Erythroblast (primary cell): ENCODE measurements at places on chromosomes 5 and 9.

DNA sequence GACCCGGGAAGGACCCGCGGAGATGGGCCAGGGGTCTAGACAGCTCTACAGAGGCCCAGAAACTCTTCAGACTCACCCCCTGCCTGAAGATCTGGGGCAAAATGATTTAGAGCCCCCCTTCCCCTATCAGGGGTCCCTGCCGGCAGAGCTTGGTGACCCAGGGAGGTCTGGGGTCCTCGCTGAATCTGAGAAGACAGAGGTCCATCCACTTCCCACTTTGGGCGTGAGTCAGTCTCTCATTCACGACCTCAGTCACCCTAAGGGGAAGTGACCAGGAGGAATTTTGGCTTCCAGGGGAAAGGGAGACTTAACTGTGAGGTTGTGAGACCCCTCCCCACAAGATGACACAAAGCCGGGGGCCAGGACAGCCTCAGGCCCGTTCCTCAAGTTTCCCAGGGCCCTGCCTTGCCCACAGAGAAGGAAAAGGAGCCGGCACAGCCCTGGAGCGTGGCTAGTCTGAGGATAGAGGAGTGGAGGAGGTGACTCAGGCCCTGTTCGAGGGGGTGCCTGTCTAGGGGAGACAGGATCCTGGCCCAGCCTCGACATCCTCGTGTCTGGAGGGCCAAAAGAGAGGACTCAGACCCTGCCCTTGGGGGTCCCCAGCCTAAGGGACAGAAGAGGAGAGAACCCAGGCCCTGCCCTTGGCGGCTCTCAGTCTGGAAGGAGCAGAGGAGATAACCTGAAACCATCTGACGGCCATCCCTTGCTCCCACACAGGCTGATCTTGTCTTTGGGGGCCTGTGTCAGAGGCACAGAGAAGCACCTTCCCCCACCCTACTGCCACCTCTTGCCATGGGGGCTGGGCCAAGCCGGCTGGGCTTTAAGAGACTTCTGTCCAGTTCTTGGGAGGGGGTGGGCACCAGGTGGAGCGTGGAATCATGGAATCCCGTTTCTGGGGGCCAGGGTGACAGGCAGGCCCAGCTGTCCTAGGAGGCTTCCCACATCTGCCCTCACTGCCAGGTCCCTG is 889 bp downstream of the PDLIM4 start:
- no peak for DNase-seq

GRCh38 chr5:1638658-1639400 is 115.1 kb upstream of the LPCAT1 start:
- no peak for DNase-seq

GRCh38 chr9:112537561-112537960 is 50.9 kb downstream of the KIAA1958 start:
- DNase-seq: no peak

GRCh38 chr5:195401-196160 is 4.3 kb downstream of the LRRC14B start:
- DNase-seq: no peak

DNA sequence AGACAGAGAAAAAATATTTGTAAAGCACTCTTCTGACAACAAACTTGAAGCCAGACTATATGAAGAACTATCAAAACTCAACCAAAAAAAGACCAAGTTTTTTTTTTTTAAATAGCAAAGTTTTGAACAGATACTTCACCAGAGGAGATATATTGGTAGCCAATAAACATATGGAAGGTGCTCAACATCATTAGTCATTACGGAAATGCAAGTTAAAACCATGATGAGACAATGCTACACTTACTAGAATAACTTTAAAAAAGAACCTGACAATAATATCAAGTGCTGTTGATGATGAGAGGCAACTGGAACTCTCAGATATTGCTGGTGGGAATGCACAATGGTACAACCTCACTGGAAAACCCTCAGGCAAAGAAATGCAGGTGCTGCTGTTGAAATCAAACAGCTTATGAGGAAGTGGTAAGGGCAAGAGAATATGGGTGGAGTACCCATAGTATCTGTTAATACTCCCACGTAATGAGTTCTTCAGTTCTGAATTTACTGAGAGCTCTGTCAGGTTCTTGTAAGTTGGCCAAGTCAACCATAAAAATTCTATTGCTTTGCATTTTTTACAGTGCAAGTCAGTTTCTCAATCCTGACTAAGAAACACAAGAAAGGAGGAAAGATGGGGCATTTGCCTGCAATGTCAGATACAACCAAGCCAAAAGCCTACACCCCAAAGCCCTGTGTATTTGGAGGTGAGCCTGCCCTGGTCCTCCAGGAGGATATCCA is 87.3 kb upstream of the GNAQ start:
- DNase-seq: no peak

GRCh38 chr9:131651160-131651559 is 88.7 kb downstream of the RAPGEF1 start:
- DNase-seq: no peak

- peak; percentile 16 for DNase-seq
Observed at GRCh38 chr5:112239996-112240395, 179.1 kb downstream of the EPB41L4A start.

GRCh38 chr5:12246036-12246435 is 341.8 kb upstream of the CTNND2 start:
- no peak for DNase-seq

- DNase-seq: no peak
Observed at GRCh38 chr5:160185626-160186360, 43.5 kb upstream of the FABP6 start.

- DNase-seq: peak; percentile 67
Observed at GRCh38 chr9:7234144-7234543, 476.4 kb downstream of the KDM4C start.

DNA sequence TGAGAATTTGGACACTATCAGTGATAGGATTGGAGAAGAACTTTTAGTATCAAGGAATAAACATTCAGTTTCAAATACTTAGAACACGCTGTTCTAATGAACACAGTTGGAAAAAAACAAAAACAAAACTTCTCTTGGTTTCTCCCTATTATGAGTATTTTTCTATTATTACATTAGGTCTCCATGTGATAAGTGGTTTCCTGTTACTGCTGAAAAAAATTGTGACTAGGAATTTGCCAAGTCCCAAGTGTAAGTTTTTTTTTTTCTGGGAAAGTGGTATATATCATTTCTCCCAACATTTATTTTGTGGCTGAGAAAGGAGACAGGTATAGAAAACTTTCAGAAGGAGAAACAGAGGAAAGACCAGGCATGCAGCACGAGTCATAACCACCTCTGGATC is 41.1 kb downstream of the PCSK1 start:
- DNase-seq: no peak

- no peak for DNase-seq
Observed at GRCh38 chr9:70563431-70564204, 149.2 kb upstream of the KLF9 start.

DNA sequence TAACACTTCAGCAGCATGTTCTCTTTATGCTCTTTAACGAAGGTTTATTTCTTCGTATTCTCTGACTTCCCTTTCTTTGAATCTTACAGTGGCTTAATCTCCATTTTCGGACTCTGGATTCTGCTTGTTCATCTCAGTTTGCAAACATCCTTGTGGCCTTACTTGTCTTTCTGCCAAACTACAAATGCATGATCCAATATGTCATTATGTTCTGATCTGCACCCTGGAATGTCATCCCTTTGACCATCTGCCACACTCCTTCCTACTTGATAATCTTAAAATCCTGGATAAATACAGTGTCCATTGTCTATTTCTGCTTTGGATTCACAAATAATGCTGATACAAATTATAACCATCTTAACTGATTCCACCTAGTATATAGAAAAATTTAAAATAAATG is 499.2 kb downstream of the CDH18 start:
- no peak for DNase-seq

DNA sequence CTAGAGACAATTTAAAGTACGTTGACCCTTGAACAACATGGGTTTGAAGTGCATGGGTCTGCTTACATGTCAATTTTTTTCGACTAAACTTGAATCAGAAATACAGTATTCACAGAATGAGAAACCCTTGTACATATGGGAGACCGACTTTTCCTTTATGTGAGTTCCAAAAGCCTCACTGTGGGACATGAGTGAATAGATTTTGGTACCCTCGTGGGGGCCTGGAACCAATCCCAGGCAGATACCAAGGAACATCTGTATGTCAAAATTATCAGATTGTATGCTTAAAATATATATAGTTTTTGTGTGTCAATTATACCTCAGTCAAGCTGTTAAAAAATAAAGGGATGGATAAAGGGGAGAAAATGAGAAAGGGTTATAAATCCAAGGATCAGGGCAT is 78.7 kb upstream of the MAN2A1 start:
- DNase-seq: no peak

- DNase-seq: no peak
Observed at GRCh38 chr5:52822437-52822836, 34.7 kb downstream of the ITGA1 start.

DNA sequence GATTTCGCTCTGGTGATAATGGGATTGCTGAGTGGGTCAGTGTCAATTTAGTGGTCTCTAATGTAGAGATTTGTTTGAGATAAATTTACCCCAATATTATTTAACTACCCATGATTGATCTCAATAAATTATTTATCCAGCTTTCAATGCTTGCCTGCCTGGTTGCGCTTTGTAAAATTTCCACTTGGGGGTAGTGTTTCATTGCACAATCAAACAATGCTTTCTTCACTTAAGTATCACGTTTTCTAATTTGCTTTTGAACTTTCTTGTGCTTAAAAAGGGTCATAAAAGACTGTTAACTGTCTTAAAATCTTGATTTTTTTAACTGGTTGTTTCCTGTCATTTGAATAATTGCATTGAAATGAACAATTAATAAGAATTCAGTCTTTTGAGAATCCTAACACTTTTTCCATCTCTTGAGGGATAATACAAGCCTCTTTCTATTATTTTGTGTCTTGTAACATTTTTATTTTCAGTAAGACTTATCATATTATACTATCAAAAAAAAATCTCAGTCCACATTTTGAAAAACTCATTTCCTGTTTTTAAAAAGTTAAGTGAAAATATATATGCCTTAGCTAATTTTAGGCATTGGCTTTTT is 18.7 kb downstream of the HSD17B4 start:
- peak; percentile 39 for DNase-seq

GRCh38 chr5:58187432-58188261 is 272.2 kb downstream of the PLK2 start:
- no peak for DNase-seq

DNA sequence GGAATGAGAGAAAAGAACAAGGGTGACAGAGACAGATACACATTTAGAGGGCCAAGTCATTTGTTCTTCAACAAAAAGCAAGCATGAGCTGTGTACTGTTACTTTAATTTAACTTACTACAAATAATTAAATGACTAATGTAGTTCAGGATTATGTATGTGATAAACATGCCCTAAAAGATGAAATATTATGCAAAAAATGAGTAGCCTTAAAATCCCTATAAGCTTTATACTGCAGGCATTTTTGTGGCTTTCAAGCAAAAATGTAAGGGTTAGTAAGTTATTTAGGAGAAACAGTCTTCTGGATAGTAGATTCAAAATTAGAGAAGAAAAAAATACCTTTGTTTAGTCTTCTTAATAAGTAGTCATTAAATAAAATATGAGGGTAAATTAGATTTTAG is 431.2 kb downstream of the CSNK1G3 start:
- DNase-seq: no peak

DNA sequence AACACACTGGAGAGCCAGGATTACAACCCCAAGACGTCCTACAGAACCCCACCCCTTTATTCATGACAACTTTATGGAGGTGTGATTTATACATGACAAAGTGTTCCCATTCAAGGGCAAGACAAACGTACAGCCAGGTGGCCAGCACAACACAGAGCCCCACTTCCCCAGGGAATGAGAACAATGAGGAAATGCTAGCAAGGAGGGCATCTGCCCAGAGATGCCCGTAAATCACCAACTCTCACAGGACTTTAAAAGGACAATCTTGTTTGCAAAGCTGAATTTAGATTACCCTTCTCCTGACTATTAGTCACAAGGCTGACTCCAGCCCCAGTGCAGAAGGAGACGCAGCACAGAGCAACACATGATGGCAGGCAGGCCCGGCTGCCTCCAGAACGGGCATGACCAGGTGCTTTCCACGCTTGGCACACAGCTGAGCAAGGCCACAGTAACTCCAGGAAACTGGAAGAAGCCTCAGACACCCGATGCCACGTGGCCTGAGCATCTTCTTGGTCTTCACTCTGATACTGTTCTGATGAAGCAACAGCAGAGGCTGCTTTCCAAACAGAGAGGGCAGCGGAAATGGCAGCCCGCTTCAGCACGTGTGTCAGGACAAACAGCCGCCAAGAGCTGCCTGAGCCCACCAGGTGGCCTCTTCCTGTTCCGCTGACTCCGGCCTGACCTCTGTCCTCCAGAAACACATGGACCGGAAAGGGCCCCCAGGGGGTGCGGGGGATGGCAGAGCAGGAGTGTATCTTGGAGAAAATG is 51.4 kb downstream of the ROR2 start:
- no peak for DNase-seq

GRCh38 chr9:109652112-109652511 is 127.9 kb upstream of the PALM2AKAP2 start:
- DNase-seq: no peak

- no peak for DNase-seq
Observed at GRCh38 chr5:111668477-111669414, 88.2 kb downstream of the NREP start.

GRCh38 chr9:91740701-91741100 is 209.3 kb downstream of the ROR2 start:
- no peak for DNase-seq

GRCh38 chr5:151344088-151344487 is 3.3 kb downstream of the SLC36A2 start:
- DNase-seq: no peak

DNA sequence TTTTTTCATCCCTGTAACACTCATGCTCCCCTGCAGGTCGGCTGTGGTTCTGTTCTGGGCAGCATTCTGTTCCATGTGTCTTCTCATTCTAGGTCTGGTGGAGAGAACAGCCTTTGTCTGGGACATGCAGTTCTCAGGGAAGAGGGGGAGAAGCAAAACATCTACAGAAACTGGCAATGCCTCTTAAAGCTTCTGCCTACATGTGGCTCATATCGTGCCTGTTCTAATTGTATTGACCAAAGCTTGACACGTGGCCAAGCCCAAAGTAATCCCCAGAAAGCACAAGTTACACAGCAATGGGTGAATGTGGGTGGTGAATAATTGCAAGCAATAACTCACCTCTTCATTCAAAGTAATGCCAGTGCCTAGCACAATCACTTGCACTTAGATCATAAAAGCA is 218.2 kb upstream of the IL12B start:
- no peak for DNase-seq

- no peak for DNase-seq
Observed at GRCh38 chr9:134895097-134895496, 14.5 kb downstream of the FCN2 start.

- DNase-seq: no peak
Observed at GRCh38 chr9:126499911-126500599, 113.7 kb upstream of the LMX1B start.

GRCh38 chr9:21505425-21506179 is 23.5 kb upstream of the IFNE start:
- DNase-seq: no peak
